ENCODE measurements at places on chromosomes 11 and 22. TPM values are rescaled to one million over a fixed set of nuclear protein-coding genes. Genes with fewer than 3 reads are reported as not detected.

GRCh38 chr11:11245453-11245852 lies 107.6 kb downstream of the CSNK2A3 start:
- no peaks in the 10 kb centered on the region for H3K27me3 ChIP-seq
- H3K4me1 ChIP-seq: no peaks in the 10 kb centered on the region
- no peaks in the 10 kb centered on the region for H3K36me3 ChIP-seq
- H3K4me3 ChIP-seq: no peak overlapping the region

GRCh38 chr11:58801302-58801701 lies 43.2 kb downstream of the GLYATL2 start:
- no peak for DNase-seq
- no peak overlapping the region for H3K4me3 ChIP-seq
- no peak overlapping the region for H3K27ac ChIP-seq
- H3K27me3 ChIP-seq: no peaks in the 10 kb centered on the region
- no peaks in the 10 kb centered on the region for H3K36me3 ChIP-seq

Gene TUBA8
- 1.6 TPM for total RNA-seq

DNA sequence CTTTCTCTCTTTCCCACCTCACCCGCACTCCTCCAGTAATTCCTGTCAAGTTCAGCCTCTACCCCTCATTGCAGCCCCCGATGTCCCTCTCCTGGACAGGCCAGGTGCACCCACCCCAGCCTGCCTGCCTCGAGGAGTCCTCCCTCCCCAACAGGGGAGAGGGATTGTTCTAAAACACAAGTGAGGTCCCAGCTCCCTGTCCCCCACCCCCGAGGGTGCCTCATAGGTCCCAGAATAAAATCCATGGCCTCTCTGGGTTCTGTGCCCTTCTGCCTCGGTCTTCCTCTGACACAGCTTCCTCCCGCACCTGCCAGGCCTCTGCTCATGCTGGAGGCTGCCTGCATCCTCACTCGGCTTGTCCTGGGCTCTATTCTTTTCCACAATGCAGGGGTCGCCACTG lies 720.1 kb downstream of the BRD1 start:
- H3K4me1 ChIP-seq: no peaks in the 10 kb centered on the region
- no peak overlapping the region for H3K27ac ChIP-seq
- no peaks in the 10 kb centered on the region for H3K36me3 ChIP-seq
- no peak for DNase-seq
- no peak overlapping the region for H3K4me3 ChIP-seq

GRCh38 chr11:114447892-114448291 lies 8.6 kb downstream of the REXO2 start:
- no peaks in the 10 kb centered on the region for H3K36me3 ChIP-seq
- H3K4me3 ChIP-seq: no peak overlapping the region
- no peak for DNase-seq
- no peaks in the 10 kb centered on the region for H3K27me3 ChIP-seq
- no peaks in the 10 kb centered on the region for H3K4me1 ChIP-seq

Gene OR52N4
- total RNA-seq: not detected

- no peak overlapping the region for H3K4me3 ChIP-seq
- no peak overlapping the region for H3K27ac ChIP-seq
- no peaks in the 10 kb centered on the region for H3K27me3 ChIP-seq
- H3K36me3 ChIP-seq: no peaks in the 10 kb centered on the region
- DNase-seq: no peak
Observed at GRCh38 chr11:75538150-75538942, 12.6 kb upstream of the GDPD5 start.

Gene OR5P2
- total RNA-seq: not detected
